GM23338 (cell line): ENCODE measurements at places on chromosomes 2 and 18.

DNA sequence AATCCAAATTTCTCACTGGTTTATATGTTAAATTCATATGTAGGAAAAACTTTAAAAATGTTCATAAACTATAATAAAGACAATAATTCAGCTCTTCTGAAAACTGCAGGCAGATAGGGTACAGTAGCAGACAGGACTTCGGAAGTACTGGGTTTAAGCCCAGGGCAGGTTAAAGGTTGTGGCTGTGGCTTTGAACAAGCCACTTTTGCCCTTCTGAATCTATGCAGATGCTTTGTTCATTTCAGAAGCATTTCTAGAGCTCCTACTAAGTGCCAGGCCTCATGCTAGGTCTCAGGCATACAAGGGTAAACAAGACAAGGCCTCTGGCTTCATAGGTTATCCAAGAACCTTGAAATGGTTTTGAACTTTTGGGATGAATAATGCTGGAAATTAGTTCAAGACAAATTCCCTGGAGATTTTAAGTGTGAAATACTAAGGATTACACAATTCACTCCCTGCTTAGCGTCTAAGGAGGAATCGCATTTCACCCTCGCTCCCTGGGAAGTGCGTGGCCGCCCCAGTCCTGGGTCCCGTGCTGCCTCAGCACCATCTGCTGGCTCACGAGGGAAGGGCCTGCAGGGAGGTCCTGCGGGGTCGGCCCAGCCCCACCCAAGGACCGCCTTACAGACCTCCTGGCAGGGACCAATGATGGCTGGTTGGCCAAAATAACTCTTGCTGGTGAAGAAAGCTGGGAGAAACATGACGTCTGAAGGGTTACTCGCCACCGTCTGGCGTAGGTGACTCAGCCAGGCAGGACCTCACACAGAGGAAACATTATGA, 67.7 kb upstream of the L3MBTL4 start:
- DNase-seq: peak; percentile 90

GRCh38 chr2:47254464-47254863, 99.4 kb upstream of the STPG4 start:
- no peak for DNase-seq

DNA sequence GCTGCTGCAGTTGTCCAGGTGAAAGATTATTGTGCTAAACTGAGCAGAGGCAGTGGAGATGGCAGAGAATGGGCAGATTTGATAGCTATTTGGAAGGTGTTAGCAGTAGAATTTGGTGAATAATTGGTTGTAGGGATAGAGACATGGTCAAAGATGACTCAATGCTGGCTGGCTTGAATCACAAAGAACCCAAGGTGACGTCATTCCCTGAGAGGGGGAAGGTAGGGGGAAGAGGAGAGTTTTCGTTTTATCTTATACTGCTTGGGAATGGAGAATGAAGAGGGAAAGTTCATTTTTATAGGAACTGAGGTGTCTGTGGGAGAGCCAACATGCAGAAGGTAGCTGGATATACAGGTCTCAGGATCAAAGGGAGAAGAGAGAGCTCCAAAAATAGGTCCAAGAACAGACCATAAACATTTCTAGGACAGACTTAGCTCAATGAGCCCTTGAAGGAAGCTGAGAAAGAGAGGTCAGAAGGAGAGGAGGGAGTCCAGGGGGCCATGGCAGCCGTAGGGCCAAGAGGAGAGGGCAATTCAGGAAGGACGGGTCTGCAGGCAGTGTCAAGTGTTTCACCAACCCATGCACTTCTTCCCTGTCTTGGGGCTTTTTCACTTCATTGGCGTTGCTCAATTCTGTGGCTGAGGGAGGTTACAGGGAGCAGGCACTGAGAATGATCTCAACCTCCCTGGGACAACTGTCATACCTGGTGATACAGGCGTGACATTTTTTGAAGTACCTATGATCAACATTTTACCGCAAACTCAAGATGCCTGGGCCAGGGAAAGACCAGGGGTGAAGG, 281.3 kb downstream of the TDRD15 start:
- DNase-seq: no peak

- no peak for DNase-seq
Observed at GRCh38 chr2:69933839-69934613, 19.1 kb downstream of the MXD1 start.

GRCh38 chr18:12030670-12031069, 49.4 kb downstream of the IMPA2 start:
- no peak for DNase-seq

DNA sequence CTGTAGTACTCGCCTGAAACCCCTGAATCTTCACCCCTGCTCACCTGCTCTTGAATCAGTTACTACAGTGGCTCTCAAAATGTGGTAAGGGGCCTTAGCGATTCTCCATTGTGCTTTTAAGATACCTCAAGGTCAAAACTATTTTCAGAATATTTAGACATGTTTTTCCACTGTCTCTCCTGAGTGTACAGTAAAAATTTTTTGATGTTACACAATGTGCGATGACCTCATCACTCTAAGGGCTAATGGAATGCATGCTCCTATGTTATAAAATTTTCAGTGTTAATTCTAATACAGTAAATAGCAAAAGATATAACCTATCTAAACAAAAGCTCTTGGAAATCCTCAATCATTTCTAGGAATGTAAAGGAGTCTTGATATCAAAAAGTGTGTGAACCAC, 336.9 kb upstream of the PKDCC start:
- DNase-seq: no peak

- DNase-seq: no peak
Observed at GRCh38 chr2:133972786-133973185, 281.1 kb upstream of the MGAT5 start.

DNA sequence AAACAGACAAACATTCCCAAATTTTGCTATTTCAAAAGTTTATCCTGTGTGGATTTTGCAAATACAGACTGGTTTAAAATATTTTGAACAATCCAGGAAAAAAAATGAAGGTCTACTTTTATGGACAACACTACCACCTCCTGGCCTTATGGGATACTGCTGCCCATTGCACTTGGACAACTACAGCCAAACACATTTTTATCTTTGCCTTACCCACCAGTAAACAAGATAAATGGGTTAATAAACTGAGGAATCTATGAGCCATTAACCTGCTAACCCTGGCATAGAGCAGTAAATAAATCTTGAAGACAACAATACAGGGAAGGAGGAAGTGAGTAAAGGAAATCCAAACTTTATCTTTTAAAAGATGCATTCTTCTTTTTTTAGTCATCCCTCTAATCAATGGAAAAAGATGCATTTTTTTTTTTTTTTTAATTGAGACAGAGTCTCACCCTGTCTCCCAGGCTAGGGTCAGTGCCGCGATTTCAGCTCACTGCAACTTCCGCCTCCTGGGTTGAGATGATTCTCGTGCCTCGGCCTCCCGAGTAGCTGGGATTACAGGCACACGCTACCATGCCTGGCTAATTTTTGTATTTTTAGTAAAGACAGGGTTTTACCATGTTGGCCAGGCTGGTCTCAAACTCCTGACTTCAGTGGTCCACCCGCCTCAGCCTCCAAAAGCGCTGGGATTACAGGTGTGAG, 2.1 kb upstream of the SPIRE1 start:
- DNase-seq: peak; percentile 74

- no peak for DNase-seq
Observed at GRCh38 chr2:1660656-1661640, 83.4 kb downstream of the PXDN start.

DNA sequence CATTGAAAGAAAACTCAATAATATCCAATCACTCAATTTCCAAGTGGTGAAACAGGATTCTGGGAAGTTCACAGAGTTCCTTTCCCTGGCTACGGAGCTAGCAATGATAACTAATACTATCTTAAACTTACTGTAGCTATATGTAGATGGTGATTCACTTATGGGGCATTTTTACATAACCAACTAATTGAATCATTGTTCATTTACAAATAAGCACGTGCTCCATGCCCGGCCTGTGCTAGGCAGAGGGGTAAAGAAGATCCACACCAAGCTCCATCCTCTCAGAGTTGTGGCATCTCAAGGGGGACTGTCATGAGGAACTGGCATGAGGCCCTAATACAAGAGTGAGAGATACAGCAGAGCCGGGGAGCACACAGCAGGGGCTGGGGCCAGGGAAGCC, 176.3 kb downstream of the ANKRD30B start:
- no peak for DNase-seq

- DNase-seq: no peak
Observed at GRCh38 chr2:44325897-44326296, 35.4 kb downstream of the PREPL start.

DNA sequence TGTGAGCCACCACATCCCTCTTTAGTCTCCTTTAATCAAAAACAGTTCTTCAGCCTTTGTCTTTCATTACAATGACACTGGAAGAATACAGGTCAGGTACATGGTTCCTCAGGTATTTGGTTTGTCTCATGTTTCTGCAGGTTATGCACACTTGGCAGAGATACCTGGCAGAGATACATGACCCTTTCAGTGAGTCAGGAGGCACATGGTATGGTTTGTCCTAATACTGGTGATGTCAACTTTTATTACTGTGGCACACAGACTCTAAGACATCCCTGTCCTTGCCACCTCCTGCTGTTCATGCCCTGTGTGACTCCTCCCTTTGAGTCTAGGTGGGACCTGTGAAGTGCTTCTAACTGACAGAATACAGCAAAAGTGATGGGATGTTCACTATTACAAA, 58.4 kb downstream of the SPIRE1 start:
- DNase-seq: no peak

DNA sequence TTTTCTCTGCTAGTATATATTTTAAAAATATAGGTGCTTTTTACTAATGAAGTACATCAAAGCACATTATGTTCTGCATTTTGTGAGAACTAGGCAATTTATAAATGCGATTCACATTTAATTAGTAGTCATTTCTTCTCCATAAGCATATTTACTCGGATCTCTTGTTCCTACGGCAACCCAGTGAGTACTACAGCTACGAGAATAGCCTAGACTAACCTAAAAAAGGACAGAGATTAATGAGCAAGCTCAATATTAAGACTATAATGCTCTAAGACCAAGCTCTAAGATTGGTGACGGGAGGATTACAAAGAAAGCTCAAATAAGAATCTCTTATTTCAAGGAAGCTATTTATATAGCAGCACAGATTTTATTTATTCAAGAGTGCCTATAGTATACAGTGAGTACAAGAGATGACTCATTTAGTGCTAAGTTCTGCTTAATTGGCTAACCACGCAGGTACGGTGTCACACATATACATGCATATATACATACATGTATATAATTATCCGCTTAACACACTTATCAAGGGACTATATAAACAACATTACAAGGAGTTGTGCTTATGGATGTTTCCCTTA, 364.7 kb downstream of the GPD2 start:
- peak; percentile 15 for DNase-seq

DNA sequence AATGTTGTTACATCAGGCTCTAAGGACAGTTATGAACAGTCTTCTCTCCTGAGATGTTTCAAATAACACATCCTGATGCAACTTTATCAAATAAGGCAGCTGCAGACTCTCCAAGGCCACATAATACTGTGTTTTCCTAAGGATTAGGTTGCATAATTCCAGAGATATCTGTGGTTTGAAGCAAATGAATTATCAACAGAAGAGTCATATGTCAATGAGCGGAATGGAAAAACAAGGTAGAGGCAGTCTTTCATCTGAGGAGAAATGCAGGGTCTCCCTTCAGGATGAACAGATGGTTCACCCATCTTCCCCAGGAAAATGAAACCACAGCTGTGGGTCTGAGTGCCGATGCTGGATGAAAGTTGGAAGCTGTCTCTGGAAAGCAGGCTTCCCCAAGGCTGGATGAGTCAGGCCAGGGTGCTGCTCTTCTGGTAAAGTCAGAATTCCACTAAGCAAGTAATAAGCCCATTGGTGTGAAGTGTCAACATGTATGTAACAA, 22.2 kb downstream of the LYG1 start:
- DNase-seq: no peak

DNA sequence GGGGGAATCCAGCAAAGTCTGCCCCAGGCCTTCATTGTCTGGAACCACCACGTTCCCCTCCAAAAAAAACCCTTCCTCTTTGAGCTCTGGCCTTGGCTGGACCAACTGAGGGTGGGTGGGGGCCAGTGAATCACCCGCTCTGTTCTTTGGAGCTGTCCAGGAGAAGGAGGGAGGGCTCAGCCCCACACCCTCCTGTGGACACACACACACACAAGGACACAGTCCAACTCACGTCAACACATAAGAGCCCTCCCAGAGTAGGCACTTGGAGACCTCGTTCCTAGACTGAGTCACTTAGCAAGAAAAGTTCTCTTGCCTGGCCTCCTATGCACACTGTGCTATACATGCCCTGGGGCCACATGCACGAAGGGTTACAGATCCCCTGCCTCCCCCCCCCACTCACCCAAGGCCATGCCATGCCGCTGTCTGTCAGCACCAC, 1.2 kb upstream of the TNS1 start:
- no peak for DNase-seq

DNA sequence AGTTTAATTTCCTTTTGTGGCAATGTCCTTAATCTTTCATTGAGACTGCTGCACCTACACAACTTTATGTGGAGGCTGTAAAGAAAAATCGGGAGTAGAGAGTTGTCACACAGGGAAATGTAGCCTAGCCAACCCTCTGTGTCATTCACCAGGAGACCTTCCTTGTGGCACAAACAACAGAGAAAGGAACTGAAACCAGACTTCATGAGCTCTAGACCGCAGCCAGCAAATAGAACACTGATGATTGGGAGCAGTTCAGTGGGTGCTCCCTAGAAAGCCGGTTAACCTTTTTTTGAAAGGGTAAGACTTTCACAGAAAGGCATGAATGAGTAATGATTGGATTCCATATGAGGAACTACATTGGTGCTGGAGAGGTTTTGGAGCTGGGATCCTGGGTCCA, 1752.4 kb upstream of the CELF4 start:
- DNase-seq: no peak

GRCh38 chr18:57029761-57030160, 117.1 kb upstream of the BOD1L2 start:
- peak; percentile 72 for DNase-seq

DNA sequence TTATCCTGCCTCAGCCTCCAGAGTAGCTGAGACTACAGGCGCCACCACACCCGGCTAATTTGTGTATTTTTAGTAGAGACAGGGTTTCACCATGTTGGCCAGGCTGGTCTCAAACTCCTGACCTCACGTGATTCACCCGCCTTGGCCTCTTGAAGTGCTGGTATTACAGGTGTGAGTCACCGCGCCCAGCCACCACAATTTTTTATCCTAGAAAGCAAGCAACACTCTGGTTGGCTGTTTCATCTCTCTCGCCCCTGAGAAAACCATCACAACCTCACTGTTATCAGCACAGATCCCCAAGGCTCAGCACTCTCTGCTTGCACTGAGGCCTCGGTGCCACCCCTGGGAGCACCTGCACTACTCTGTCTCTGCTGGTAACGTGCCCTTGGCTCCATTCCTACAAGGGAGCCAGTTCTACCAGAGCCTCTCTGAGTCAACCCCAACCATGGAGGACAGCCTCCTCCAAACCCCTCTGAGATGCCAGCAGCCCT, 134.8 kb upstream of the AGAP1 start:
- no peak for DNase-seq
